GM04503 (cell line): ENCODE measurements at places on chromosomes 2 and 18.

DNA sequence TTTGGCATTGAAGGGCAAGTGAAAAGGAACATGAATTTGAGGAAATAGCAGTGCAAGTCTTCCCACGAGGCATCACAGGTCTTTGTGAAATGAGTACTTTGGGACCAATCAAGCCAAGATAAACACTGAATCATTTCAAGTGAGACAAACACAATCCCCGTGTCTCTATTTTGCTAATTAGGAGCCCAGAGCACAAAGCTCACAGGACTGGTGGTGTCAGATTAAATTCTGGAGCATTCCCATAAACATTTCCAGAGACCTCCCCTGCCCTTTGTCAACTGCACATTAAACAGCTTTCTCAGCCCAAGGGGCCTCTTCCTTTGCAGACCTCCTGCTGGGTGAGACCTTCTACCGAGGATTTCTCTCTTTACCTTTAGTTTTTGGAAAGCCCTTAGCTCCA lies 50.7 kb downstream of the DAPL1 start:
- DNase-seq, result peak; percentile 28

GRCh38 chr2:21779786-21780185 lies 656.0 kb downstream of the TDRD15 start:
- no peak for DNase-seq

- DNase-seq, result no peak
These were observed 134.3 kb upstream of the HAAO start for GRCh38 chr2:42926434-42927333.

DNA sequence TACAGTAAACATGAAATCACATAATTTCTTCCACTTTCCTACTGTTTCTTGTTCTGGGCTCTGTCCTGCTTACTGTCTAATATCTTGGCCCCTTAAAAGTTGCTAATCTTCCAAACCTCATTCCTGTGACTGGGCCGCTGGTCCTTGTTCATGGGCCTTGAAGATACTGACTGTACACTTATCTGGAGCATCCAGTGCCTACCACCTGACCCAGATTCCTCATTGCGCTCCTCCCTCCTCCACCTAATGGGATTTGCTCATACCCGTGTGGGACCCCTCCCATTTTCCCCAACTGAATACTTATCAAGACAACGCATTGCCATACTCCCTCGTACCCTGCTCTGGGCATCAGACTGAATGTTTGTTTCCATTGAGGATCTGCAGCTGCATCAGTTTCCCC lies 6.1 kb upstream of the IL37 start:
- DNase-seq, result no peak

DNA sequence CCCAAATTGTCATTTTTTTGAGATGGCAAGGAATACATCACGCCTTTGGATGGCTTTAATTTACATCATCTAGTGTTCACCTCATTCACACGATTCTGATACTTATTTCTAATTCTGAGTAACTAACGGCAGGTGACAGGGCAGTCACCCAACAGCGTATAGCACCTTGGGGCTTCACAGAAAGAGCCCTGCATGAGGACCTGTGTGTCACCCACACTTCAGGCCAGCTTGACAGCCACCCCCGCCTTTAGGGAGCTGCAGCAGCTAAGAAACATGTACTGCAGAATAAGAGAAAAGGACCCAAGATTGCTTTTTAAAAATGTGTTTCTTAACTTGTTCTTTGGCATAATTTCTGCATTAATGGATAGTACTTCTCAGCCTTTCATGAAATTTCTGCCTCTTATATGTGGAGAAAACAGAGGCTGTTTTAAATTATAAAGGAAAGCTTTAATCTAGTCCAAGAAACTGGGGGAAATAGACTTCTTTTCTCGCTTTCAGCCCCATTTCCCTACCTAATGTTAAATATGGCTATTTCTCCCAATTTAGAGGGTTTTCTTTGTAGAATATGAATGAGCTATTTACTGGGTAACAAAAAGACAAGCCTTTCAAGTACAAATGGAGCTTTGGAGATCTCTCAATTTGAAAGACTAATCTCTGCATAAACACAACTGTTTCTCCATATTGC lies 245.1 kb downstream of the LDLRAD4 start:
- DNase-seq, result no peak

- DNase-seq, result no peak
These were observed 662.3 kb downstream of the IRS1 start for GRCh38 chr2:226137201-226137811.

- DNase-seq, result no peak
These were observed 652.6 kb downstream of the NRXN1 start for GRCh38 chr2:50379351-50379750.

DNA sequence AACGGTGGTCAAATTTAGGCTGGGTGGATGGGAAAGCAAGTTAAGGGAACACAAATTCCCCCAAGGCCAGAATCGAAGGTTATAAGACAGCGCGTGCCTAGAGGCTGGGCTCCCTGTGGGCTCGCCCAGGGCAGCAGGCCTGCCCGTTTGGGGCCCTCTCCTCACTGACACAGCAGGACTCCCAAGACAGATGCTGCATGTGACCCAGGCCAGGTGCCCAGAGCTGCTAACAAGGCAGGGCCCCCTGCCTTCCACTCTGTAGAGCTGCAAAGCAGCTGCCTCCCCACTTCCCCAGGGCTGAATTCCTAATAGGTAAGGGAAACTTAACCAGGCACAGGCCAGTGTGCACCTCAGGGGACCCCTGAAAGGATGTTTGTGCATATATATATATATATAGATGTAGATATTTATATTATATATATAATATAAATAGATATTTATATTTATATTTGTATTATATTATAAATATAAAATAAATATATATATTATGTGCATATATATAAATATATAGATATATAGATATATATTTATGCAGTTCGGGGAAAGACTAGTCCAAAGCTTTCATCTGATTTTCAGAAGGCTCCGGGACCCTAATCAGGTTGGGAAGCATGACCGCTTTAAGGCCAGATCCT lies 43.7 kb downstream of the TMEM37 start:
- DNase-seq, result no peak

GRCh38 chr2:144521686-144522085 lies 1.8 kb upstream of the ZEB2 start:
- no peak for DNase-seq

DNA sequence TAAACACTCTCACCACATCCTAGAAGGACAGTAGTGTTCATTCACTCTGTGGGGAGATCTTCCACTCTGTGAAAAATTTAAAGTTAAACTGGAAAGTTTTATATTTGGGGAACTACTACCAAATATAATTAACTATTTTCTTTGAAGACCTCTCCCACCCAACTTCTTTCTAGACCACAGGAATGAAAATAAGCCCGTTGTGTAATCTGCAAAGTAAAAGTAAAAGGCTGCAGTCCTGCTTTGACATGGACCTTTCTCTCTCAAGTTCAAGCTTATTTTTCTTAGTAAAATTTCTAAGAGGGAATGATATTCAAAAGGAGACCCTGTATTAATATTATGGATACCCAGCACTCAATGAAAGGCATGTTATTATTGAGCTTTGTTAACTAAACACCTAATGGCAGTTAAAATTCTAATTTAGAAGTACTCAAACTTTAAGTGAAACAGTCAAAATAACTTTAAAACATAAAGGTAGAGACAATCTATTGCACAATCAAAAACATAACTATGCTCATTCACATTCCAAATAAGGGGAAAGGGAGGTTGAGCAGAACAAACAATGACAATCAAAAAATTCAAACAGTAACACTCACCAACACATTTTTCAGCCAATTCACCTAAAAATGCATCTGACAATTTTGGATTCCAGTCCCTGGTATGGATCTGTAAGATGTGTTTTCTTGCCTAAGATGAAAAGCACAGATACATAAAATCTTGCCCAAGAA lies 98.5 kb downstream of the ATAD2B start:
- no peak for DNase-seq

DNA sequence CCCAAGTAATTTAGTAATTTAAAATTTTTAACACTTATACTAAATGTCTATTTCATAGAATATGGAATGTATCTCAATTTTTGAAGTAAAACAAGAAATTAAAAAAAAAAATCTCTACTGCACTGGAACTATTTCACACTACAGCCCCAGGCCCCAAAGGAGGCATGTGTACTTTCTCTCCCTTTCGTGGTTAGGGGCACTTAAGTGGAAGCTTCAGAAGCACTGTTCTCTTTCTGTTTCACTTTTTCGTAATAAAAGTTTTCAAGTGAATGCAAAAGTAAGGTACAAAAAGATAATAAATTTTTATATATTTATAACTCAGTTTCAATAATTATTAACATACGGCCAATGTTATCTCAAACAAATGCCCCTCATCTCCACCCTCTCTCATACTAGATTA lies 123.8 kb upstream of the STON1 start:
- no peak for DNase-seq

GRCh38 chr18:58021504-58021903 lies 22.5 kb upstream of the NEDD4L start:
- DNase-seq, result no peak

GRCh38 chr18:13725566-13726231 lies 659 bp downstream of the FAM210A start:
- no peak for DNase-seq

DNA sequence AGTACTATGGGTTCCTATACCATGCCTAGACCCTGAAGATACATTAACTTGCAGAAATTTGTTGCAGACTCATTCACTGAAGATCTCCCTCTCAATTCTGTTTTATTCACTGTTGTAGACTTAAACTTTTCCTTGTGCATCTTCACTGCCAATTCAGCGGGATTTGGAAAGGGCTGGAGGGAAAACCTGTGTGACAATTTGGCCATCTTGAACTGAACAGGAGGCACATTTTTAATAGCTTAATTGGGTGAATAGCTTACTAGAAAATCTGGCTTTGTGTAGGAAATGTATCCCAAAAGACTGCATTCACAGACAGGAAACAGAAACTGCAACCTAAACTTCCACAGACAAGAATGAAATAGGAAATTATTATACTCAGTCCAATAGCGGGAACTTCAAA lies 512.3 kb downstream of the XIRP2 start:
- no peak for DNase-seq

- peak; percentile 37 for DNase-seq
These were observed 60.0 kb upstream of the DTNA start for GRCh38 chr18:34650121-34650545.

DNA sequence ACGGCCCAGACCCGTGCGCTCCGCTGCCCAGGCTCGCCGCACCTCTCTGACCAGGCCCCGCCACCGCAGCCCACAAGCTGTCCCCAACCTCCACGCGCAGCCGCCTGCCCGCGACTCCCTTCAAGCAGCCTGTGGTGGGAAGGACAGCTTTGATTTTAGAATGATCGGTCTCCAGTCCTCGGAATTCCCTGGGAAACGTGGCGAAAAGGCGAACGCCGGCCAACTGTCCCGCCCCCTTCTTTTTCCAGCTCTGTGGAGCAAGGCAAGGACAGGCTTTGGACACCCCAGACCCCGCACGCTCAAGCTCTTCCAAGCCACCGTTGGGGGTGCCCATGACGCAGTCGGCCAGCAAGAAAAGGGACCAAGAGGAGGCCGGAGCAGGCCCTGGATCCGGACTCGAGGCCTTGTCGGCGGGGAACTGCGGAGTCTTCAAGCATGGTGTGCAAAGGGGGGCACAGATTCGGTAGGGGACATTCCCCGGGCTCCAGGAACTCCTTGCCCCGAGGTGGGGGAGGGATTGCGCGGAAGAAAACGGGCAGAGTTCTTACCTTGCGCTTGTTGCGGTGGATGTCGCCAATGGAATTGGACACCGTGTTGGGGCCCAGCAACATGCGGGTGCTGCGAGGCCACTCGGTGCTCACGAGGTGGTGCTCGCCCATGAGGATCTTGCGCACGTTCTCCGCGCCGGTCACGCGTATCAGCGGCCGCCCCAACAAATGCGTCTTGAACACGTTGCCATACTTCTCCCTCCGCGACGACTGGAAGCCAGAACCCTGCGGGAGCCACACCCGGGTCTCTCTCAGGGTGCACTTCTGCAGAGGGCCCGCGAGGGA lies 4.0 kb downstream of the CYP26B1 start:
- no peak for DNase-seq

DNA sequence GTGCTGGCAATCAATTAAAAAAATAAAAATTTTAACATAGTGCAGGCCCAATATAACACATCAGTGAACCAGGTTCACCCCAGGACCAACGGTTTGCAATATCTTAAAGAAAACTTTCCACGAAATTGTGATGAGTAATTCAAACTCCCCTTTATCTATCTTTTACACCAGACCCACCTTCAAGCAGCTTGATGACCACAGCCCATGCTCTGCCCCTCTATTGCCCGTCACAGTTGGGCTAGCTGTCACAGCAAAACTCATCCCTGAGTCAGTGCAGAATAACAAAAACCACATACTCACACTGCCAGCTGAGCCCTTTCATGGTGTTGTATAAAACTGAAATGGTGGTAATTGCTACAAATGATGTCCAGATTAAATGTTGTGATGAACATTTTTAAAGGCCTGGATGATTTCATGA lies 112.5 kb upstream of the CREB1 start:
- DNase-seq, result no peak

GRCh38 chr2:177606636-177607035 lies 214.1 kb downstream of the AGPS start:
- DNase-seq, result no peak

DNA sequence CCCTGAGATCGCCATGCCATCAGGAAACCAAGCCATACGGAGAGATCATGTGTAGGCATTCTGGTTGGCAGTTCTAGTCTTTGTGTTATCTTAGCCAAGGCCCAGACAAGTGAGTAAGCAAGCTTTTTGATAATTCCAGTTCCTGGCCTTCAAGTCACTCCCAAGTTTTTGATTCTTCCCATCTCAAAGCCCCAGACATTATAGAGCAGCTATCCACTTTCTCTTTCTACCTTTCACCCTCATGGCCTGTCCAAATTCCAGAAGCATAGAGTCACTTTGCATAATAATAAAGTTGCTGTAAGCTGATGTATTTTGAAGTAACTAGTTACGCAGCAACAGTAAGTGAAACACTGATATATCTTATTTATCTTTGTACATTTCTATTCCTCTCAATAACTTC lies 26.8 kb upstream of the IL1RL1 start:
- DNase-seq, result no peak

GRCh38 chr2:152319822-152320570 lies 15.0 kb upstream of the FMNL2 start:
- no peak for DNase-seq

- no peak for DNase-seq
These were observed 8.7 kb upstream of the CHMP1B start for GRCh38 chr18:11842562-11842961.

- no peak for DNase-seq
These were observed 812 bp downstream of the SOWAHC start for GRCh38 chr2:109614715-109615636.

DNA sequence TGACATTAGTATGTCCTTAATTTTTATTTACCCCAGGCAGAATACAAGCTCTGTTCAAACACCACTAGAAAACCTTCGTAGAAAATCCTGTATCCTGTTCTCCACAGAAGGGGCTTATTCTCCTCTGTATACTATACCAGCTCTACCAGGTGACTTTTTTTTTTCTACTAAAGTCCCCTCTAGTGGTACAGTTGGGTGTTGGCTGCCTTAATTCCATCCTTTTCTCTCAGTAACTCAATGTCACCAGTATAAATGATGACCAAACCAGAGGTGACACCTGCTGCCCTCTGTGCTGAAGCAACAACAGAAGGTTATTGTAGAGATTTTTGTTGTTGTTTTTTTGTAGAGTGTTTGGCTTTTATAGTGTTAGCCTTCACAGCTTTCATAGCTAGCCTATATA lies 1322.0 kb downstream of the LRP1B start:
- DNase-seq, result no peak
